ENCODE measurements at places on chromosomes 11 and 22.

DNA sequence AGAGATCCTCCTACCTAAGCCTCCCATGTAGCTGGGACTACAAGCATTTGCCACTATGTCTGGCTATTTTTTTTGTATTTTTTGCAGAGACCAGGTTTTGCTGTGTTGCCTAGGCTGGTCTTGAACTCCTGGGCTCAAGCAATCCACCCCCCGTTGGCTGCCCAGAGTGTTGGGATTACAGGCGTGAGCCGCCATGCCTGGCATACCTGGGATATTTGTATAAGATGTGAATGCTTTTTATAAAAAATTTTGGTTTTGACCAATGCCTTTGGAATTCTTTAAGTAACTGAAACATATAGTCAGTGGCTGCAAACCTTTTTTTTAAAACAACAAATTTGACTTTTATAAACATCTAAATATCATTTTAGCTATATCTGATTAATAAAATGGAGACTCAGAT is 42.4 kb downstream of the ADAMTS8 start:
- DNase-seq, result no peak

DNA sequence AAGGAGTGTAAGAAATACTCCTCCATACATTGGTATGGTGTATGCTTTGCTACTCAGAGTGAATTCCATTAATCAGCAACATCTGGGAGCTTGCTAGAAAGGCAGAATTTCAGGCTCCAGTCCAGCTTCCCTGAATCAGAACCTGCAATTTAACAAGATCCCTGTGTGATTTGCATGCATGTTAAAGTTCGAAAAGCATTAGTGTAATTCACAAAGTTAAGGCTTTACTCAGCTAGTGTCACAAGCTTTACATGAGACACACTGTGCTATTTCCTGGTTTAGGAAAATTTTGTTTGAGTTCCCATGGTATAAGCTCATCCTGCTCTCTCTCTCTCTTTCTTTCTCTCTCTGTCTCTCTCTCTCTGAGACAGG is 37.0 kb upstream of the HEPHL1 start:
- DNase-seq, result no peak

- DNase-seq, result no peak
Observed at GRCh38 chr11:45518141-45518832, 147.1 kb downstream of the CHST1 start.

- DNase-seq, result no peak
Observed at GRCh38 chr22:43408009-43408408, 3.8 kb upstream of the MPPED1 start.

- DNase-seq, result no peak
Observed at GRCh38 chr22:42217019-42217751, 53.3 kb downstream of the TCF20 start.

- DNase-seq, result no peak
Observed at GRCh38 chr22:48340727-48341709, 1486.7 kb downstream of the BRD1 start.

- no peak for DNase-seq
Observed at GRCh38 chr11:134223121-134223520, 646 bp downstream of the NCAPD3 start.

- DNase-seq, result no peak
Observed at GRCh38 chr11:43582863-43583462, 97.6 kb upstream of the HSD17B12 start.

DNA sequence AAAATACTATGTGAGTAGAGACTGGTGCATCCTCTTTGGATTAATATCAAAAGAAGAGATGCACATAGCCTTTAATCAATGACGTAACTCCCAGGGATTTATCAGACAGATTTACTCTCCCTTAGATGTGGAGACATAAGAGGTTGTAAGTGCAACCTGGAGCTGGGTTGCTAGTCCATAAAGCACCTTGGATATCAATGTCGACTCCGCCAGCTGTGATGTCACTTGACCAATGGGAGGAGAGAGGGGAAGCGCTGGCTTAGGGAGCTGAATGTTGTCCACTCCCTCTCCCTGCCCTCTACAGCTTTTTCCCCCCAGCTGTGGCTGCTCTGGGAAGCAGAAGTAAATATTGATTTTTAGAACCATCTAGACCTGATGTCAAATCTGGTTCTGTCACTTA is 28.9 kb upstream of the TMEM86A start:
- DNase-seq, result no peak

- no peak for DNase-seq
Observed at GRCh38 chr11:28715726-28716125, 607.5 kb downstream of the METTL15 start.

- DNase-seq, result no peak
Observed at GRCh38 chr11:7635137-7635536, 38.2 kb downstream of the CYB5R2 start.

DNA sequence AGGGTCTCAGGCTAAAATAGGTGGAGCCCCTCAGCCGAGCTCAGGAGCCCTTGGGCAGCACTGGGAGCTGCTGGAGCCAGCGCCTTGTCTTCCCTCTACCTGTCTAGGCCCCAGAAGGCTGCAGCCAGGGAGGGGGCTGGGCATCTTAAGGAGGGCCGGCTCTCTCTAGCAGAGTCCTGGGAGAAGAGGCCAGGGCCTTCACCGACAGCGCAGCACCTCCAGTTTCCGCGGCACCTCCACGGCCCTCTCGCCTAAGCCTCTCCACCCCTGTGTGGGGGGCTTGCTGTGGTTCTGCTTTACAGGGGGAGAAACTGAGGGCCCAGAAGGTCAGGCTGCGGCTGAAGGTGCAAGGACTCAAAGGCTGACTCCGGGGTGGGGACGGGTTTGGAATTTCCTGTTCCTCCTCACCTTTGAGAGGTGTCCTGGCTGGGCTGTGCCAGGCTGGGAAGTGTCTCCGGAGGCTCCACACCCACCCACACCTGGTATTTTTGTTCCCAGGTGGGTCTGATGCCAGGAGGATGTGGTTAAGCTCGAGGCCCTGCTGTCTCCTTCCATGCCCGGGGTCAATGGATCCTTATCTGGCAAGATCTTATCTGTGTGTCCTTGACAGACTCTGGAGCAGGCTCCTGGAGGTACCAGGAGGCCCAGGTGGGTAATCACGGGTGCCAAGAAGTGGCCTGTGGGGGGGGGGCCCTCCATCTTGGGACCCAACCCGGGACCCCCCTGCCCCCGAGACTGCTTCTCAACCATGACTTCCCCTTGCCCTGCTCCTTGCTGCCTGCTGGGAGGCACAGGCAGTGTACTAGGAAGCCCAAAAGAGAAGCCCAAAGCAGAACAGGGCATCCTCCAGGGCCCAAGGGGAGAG is 95.3 kb upstream of the FGF3 start:
- no peak for DNase-seq

- DNase-seq, result no peak
Observed at GRCh38 chr11:20611892-20612291, 12.5 kb downstream of the SLC6A5 start.

GRCh38 chr22:33922349-33922681 is 2.0 kb upstream of the LARGE1 start:
- DNase-seq, result no peak

GRCh38 chr22:49650336-49651241 is 177.1 kb downstream of the BRD1 start:
- DNase-seq, result no peak

DNA sequence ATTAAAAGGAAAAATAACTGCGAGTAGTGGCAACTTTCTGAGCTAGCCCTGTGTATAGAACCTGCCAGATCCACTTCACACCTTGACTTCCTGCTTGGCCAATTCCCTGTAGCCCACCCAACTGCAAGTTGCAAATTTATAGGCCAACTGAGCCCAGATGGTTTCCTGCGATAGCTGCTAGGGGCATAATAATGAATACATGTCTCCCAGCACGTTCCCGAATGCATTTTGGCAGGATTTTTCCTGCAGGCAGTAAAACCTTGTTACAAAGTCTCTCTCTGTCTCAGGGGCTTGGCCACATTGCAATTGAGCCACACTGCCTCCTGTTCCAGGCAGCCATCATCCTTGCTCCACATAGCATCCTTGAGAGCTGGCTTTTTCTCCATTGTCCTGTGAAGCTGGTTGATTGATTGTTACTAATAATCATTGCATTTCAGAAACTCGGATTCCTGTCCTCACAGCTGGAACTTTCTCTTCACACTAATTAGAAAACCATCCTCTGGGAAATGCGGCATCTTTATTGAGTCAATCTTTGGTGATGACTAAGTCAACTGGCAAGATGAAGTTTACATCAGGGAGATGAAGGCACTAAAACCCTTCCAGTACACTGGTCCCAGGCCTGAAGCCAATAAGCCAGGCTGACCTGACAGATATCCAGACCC is 18.6 kb upstream of the LMO2 start:
- no peak for DNase-seq

- DNase-seq, result no peak
Observed at GRCh38 chr22:44389926-44390612, 77.3 kb upstream of the SHISAL1 start.

DNA sequence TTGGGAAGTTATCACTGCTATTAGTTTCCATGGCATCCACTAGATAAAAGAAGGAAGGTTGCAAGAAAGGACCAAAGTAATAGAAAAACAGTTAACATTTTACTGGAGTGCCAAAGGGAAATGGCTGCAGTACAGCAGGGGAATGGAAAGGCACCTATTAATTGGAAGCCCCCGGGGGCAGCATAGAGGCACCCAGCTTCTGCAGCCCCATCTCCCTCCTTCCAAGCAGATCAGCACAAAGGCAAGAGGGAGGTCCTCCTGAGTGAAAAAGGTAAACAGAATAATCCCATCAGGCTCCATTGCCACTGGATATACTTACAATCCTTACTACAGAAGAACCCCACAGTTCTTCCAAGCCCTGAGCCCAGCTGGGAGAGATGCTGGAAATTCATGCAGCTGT is 887.1 kb downstream of the DLG2 start:
- DNase-seq, result no peak

DNA sequence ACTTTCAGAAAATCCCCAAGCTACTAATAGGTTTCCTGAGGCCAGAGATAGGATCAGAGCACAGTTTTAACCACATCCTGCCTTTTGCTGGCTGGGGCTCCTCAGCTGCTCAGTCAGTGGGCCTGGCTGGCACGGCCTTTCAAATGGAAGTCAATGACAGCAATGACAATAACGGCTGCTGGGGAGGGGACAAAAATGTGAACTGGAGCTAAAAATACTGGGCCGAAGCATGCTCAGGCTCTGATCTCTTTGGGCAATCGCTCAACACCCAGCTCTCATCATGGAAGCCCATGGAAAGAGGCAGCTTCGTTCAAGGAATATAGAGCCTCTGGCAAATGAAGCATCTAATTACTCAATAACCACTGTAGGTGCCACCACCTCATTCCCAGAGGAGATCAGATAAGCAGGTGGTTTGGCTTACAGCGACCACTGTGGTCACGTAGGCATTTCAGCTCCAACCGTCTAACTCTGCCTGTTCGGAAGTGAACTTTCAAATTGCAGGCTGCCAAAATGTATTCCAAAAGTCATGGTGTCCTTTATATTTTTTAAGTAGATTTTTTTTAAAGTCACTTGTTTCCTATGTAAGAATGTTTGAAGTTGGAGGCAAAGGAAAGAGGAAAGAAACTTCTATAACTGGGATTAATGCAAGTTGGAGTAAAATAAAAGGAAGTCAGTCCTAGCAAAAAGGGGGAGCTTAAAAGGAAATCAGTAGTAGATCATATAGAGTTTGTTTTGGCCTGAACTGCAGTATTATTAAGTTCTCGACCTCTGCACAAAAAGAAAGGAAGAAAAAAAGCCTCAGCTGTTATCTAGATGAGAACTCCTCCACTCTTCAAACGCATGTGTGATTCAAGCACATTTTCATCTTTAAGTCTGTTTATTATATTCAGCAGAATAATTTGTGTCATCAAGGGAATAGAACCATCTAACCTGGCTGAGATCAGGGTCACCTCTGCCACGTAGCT is 14.1 kb downstream of the WT1 start:
- DNase-seq, result no peak

DNA sequence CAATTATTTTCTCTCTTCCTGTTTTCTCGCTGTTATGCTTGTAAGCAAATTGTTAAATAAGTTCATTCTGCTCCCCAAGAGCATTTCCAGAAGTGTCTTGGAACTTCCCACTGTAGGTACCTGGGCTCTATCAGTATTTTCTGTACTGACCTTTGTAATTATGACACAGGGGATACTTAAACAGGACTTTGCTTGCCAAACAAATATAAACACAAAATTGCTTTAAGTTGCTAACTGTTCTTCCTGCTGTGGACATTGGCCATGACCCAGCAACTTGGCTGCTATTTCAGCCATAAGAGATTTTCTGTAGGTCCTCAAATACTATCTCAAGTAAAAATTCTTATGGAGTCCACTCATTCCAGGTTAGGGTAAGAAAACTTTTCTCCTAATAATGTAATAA is 30.1 kb downstream of the SYT9 start:
- DNase-seq, result no peak

DNA sequence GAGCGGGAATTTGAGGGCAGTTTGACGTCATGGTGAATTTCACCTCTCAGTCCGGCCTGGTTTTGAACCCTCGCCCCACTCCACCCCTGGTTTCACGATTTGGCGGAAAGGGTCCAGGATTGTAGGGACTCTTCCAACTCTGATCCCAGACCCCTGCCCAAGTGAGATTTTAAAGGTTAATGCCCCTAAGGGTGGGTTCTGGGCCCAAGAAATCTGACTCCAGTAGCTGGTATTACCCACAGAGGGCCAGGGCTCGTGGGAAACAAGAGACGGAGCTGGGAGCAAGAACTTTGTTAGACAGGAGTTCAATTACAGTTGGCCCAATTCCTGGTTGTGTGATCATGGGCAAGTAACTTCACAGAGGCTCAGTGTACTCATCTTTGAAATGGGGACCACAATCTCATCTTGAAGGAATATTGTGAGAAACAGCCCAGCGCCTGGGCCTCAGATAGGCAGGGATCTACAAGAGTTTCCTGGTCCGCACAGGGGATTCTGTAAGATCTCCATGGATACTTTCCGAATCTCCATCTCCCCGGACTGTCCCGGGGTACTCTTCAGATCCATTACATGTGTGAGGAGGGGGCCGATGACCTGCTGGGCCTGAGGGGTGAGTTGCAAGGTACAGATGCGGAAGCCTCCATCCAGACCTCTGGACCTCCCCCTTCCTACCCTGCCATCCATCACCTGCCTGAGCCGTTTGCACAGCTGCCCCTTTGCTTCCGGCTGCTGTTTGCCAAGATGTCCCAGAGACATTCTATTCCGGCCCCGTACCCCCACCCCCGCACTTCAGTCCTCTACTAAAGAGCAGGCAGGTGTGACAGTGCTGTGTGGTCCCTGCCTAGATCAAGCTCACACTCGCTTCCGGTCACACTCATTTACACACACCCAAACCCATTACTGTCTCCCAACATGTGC is 687 bp upstream of the CALCA start:
- peak; percentile 51 for DNase-seq

GRCh38 chr11:6962673-6963072 is 36.4 kb downstream of the ZNF215 start:
- DNase-seq, result no peak

Measured in NCI-H748 treated with DMSO at 0.1 percent for 48 hours (cell line).